ENCODE measurements at places on chromosomes 6 and 20.

DNA sequence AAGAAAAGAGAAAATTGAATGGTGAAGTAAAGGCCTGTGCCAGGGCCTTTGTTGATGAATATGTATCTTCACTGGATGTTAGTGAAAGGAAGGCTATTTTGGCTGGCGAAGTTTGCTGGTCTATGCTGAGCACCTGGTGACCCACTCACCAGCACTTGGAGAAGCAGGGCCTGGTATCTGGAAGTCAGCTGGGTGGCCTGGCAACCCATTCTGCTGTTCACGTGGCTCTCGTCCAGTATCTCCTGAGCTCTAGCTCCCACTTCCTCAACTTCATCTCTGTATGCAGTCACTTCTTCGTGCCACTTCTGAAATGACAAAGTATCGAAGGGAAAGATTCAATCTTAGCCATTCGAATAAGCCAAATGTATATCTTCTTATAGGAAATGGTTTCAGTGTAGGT, 283.7 kb downstream of the SYNE1 start:
- no peak for DNase-seq

DNA sequence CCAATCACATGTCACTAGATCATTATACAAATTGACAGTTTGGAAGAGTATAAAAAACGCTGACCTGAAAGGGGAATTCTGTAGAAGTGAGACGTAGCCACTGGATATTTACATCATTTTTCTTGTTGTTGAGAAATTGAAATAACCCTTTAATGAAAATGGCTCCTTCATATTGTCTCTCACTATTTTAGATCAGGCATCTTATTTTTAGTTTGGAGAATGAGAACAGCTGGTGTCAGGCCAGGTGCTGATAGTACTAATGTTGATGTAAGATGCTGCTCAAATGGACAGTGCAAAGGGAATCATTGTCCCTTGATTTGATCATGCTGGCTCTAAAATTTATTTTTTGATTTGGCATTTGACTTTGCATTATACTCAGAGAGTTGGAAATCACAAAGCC, 17.4 kb downstream of the NKAIN2 start:
- DNase-seq, result no peak

DNA sequence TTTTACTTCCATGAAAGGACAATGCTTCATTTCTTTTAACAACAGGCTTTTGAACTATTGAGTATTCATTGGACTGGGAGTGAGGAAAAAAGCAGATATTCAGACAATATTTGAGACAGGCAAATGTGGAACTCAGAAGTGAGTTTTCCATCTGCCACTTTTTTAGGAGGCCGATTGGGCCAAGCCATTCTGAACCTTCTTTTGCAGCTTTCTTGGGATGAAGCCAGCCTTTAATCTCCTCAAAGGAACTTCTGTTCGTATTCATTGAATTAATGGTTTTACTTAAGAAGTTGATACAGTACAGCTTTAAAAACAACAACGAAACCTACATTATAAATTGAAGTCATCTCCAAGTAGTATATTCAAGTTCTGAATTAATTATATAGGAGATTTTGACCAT, 187.1 kb upstream of the RNF217 start:
- DNase-seq, result no peak

DNA sequence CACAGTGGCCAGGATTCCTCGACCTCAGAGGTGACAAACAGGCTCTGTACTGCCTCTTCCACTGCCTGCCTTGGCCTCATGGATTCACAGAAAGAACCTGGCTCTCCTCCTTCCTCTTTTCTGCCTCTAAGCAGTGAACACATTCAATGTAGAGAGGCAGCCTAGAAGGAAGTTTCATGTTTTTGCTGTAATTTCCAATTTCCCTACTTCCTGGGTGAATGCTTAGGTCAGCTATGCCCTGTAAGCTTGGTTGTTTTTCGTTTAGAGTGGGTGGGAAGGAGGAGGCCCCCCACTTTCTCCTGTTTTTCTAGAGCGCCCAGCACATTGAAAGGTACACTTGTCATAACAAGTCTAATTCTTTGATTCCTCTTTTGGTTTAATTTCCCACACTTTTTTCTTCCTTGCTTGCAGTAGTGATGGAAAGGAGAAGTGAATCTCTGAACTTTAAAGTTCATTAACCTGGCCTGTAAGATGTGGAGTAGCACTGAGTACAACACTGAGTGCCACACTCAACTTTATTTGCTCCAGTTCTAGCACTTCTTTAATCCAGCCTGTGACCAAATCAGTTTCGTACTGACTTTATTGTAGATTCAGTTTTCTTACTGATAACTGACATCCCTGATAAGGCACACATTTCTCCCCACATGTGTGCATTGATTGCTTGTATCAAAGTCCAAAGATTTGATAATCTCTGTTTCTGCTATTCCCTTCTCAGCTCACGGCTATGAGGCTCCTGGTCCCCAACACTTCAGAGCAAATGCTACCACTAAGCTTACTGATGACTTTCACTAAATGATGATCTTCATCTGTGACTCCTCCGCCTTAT, 100.0 kb upstream of the MAN1A1 start:
- DNase-seq, result no peak

DNA sequence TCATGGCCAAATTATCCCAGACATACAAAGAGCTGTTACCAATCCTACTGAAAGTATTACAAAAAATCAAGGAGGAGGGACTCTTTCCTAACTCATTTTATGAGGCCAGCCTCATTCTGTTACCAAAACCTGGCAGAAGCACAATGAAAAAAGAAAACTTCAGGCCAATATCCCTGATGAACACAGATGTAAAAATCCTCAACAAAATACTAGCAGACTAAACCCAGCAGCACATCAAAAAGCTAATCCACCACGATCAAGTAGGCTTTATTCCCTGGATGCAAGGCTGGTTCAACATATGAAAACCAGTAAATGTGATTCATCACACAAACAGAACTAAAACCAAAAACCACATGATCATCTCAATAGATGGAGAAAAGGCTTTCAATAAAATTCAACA, 109.2 kb downstream of the C6orf118 start:
- no peak for DNase-seq

GRCh38 chr20:63343460-63344445, 17.4 kb downstream of the CHRNA4 start:
- no peak for DNase-seq

DNA sequence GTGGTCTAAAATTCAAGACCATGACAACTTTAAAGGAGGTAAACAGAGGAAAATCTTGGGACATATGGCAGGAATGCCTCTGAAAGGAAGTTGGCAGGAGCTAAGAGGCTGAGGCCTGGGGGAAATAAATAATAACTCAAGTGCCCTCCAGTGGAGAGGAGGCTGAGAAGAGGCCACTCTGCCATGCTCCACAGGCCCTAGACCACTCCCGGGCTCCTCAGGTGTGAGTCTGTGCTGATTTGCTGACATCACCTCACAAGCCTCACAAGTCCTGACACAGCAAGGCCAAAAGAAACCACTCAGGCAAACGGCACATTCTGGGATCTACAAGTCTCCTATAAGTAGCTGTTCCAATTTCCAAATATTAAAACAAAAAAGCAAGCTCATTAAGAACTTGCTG, 91.0 kb upstream of the RIPOR2 start:
- DNase-seq, result no peak

- no peak for DNase-seq
Observed at GRCh38 chr6:170285482-170285881, 5.4 kb downstream of the DLL1 start.

- DNase-seq, result no peak
Observed at GRCh38 chr6:170227521-170227983, 63.3 kb downstream of the DLL1 start.

DNA sequence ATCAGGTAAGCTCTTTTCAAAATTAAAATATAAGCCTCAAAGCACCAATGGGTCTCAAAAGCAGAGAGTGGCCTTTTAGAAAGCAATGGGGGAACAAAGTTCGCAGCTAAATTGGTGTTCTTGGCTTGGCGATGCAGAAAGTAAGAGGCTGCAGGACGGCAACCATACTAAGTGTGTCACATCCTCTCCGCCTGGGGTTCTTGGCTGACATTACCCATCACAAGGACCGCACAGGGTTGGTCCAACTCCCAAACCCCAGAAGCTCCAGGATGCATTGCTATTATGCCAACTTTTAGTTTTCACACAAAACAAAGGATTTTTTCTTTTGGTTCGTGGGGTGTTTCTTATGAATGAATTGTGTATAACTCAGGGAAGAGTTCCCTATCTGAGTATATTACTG, 124.8 kb downstream of the PRKN start:
- DNase-seq, result no peak

DNA sequence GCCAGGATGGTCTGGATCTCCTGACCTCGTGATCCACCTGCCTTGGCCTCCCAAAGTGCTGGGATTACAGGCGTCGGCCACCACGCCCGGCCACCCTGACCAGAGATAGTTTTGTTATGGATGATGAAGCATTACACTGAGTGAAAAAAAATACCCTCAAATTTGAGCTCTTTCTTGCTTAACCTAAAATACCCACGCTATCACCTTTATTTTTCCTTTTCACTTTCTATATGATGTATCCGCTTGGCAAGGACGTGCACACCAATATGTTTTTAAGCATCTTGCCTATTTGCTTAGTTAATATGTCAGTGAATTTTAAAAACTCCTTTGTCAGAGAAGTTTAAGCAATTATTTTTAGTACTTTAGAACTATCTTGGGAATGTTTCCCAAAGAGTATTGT, 150.4 kb downstream of the INSM1 start:
- DNase-seq, result no peak

GRCh38 chr6:63910863-63911551, 275.4 kb downstream of the PHF3 start:
- no peak for DNase-seq

DNA sequence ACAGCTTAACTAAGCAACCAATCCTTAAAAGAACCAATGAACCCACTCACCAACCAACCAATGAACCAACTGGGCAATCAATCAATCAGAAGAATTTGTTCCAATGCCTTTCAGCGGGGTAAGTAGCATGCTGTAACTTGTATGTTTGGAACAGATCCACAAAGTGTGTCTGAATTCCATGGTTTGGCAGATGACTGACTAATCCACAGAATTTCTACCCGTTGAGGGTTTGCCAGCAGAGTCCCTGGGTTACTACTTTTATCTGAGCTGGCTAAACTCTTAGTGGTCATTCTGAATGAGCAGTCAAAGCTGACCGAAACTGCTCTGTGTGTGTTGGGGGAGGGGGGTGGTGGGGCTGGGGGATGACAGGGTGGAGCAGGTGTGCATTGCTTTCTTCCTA, 125.0 kb upstream of the JAG1 start:
- DNase-seq, result no peak

GRCh38 chr6:25670208-25670607, 18.2 kb downstream of the SCGN start:
- DNase-seq, result no peak

DNA sequence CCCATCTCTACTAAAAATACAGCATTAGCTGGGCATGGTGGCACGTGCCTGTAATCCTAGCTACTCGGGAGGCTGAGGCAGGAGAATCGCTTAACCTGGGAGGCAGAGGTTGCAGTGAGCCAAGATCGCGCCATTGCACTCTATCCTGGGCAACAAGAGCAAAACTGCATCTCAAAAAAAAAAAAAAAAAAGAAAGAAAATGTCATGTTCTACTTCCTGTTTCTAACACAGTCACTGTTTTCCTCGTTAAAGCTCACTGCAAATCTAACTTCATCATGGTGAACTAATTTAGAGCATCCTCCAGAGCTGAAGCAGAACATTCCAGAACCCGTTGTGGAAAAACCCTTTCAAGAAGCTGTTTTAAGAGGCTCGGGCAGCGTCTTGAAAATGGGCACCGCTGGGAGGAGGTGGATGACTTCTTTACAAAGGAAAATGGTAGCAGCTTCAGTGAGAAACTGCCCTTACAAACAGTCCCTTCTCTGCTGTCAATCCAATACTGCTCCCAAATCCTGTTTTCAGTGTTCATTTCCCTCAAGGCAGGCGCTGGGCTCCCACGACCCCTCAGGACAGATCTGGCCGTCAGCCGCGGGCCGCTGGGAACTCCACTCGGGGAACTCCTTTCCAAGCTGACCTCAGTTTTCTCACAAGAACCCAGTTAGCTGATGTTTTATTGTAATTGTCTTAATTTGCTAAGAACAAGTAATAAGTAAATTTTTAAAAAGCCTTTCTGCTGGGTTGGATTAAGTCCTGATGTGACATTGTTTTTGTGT, 12.5 kb downstream of the CTSZ start:
- DNase-seq, result no peak

DNA sequence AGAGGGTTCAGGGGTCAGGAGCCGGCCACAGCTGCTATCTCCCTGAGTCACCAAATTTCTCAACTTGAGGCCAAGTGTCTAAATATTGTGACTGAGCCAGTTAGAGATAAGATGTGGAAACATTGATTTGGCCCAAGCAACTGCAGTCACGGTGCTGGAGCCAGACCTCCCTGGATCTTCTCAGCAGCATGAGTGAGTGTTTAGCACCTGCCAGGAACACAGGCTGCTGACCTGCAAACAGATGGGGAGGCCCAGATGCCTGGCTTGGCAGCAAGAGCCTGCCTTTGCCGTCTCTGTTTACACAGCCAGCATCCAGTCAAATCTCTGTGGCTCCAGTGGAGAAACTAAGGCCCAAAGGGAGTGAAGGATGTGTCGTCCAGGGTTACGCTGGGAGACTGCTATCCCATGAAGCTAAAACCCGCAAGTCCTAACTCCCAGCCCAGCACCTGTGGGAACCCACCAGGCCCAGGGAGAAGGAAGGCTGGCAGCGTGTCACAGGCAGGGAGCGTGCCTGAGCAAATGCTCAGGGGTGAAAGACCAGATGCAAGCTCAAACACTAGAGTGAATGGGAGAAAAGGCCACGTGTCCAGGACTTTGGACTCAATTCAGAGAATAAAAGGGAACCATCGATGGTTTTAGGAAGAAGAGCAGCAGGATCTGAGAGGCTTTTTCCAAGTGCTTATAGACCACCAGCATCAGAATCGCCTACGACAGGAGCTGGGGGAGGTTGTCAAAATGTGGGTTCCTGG, 15.9 kb upstream of the PTGIS start:
- DNase-seq, result no peak

DNA sequence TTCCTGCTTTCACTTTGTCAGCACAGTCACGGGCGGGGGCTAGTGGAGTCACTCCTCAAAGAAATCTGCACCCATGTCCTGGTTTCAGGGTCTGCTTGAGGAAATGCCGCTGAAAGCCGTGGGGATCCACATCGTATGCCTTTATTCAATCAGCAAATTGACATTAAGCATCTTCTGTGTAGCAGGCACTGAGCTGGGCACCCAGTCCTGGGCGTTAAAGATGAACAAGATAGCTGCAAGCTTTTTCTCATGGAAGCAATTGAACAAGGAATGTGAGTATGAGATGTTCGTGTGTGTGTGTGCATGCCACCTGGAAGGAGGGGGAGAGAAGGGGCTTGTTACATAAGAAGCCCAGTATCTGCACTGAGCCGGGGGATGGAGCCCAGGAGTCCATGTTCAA, 243.9 kb downstream of the SMOC2 start:
- DNase-seq, result no peak

DNA sequence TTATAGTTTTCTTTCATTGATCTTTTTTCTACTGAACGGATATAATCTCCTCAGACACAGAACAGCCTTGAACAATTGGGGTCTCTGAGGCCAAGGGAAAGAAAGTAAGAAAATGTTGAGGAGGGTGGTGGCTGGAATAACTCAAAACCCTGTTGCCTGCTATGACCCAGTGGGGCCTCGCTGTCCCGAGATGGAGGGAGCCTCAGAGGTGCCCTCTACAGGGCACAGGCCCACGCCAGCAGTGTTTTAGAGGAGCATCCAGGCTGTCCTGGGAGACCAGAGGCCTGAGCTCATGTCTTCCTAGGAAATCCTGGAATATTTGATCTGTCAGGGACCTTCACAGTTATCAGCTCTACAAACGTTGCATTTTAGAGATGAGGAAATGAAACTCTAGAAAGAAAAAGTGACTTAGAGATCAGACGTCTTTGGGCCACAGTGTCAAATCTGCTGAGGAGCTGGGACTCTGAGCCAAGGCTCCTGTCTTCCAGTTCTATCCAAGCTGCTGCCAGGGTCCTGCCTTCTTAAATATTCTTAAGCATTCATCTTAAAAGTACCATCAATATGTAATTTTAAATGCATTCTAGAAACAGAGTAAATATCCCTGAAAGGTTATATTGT, 26.3 kb downstream of the ALDH5A1 start:
- peak; percentile 13 for DNase-seq

All from stimulated activated CD4-positive, alpha-beta T cell treated with anti-CD3 and anti-CD28 coated beads, Interleukin-15, amount 100 ng/mL, for 1 hour (primary cell).